ENCODE measurements at places on chromosomes 3 and 15. TPM values are rescaled to one million over a fixed set of nuclear protein-coding genes. Genes with fewer than 3 reads are reported as not detected.

The ARL6 gene
- total RNA-seq = 7.1 TPM

The ARHGAP11A gene
- total RNA-seq = 93.0 TPM

The STOML1 gene
- total RNA-seq = 5.0 TPM

- no peak for DNase-seq
Observed at GRCh38 chr3:34724916-34725499, 914.3 kb upstream of the ARPP21 start.

- no peak for DNase-seq
Observed at GRCh38 chr3:6250167-6250566, 610.7 kb upstream of the GRM7 start.

DNA sequence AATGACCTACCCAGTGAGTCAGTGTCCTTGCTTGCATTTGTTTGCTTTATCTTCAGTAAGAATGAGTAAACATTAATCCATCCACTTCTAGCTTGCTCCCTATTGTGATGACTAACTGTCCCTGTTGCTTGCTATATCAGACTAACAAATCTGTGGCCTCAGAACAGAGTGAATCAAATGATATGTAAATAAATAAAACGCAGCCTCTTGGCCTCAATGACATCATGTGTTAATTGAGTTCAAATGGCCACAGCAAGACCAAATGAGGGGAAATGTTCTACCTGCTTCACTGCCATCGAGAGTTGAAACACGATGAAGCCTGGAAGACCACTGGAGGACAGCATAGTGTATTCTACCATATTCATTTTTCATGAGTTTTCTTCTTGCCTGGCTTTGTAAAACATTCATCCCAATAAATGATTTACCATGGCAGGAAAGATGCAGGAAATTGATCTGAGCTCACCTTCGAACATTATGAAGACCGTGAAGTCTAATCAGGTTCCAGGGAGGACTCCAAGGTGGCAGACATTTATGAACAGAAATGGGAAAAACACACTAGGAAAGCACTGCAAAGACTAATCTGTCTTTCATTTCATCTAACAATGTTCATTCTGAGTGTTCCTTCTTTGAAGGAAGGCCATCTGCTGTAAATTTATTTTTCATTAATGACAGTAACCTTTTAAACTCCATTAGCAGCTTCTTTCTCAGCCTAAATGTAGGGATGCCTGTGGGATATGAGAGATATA, 1144.5 kb downstream of the TUSC7 start:
- DNase-seq = no peak

GRCh38 chr3:152720951-152721718, 113.8 kb upstream of the P2RY1 start:
- DNase-seq = no peak

- DNase-seq = no peak
Observed at GRCh38 chr3:40801284-40801741, 276.6 kb downstream of the ZNF621 start.

DNA sequence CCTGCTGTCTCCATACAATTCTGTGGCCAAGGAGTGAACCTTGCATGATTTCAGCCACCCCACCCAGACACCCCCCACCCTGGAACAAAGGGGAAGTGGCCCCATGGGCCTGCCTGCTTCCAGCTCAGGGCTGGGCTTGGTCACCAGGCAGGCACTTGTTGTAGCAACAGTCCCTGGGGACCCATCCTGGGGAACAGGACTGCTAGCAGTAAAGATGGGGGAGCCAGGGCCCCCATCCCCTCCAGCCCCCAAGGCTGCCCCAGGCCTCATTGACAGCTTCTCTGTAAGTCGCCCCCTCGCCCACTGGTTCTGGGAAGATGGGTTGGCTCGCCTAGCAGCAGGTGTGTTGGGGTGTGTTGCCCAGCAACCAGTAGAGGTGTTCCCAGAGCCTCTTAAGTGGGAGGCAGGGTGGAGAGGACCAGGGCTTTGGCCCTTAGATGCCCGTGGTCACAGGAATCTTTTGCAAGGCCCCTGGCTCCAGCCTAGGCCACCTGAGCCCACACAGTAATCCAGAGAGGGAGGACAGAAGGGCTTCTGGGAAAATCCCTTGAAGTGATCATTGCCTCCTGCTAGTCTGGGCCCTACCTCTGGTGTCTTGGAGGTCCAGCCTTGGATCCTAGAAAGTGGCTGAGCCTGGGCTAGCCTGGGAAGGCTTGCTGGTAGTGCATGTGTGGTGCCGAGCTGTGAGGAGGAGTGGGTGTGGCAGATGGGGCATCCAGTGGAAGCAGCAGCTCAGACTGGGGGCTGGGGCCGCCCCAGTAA, 48.9 kb downstream of the CYP11A1 start:
- DNase-seq = no peak

GRCh38 chr3:62815981-62816380, 59.2 kb downstream of the CADPS start:
- no peak for DNase-seq

DNA sequence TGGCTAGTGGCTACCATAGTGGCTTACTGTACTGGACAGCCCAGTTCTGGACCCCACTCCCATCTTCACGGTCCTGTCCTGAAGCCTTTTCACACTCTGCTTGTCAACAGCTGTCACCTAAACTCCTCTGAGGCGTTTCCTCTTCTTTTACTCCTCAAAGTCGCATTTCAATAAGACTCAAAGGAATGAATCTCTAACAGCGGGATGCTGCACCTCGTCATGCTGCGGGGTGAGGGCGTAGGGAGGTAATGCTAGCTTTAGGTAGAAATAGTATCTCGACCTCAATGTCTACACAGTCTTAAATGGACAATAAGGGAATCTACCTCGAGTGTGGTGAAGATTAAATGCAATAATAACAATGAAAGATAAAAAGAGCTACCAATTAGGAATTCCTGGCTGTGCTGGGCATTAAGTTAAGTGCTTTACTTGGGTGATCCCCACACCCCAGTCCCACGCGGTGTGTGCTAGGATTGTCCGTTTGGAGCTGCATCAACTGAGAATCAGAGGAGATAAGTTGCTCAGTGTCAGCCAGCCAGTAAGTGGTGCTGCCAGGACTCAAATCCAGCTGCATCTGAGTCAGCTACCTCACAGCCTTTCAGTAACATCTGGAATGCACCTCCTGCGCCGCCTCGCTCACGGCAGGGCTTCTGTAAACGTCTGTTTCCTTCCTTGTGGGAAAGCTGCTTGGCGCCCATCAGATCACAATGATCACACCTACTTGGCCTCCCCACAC, 14.0 kb downstream of the PLA2G4D start:
- DNase-seq = no peak

DNA sequence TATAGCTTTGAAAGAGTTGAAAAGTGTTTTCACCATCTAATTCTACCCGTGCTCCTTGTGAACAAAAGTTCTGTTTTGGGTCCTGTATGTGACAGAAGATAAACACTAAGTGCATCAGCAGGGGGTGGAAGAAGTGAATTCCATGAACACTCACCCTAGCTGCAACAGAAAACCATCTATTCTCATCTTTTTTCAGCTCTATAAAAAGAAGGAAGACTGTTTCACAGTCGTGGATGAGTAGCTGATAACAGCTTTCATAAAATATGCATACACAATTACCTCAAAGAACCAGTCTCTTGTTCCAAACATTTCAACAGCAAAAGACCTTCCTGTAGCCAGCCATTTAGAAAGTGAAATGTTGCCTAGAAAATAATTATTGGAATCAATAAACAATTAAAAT, 281.7 kb upstream of the RASGRP1 start:
- DNase-seq = no peak

- no peak for DNase-seq
Observed at GRCh38 chr3:54857343-54857742, 70.5 kb downstream of the LRTM1 start.

DNA sequence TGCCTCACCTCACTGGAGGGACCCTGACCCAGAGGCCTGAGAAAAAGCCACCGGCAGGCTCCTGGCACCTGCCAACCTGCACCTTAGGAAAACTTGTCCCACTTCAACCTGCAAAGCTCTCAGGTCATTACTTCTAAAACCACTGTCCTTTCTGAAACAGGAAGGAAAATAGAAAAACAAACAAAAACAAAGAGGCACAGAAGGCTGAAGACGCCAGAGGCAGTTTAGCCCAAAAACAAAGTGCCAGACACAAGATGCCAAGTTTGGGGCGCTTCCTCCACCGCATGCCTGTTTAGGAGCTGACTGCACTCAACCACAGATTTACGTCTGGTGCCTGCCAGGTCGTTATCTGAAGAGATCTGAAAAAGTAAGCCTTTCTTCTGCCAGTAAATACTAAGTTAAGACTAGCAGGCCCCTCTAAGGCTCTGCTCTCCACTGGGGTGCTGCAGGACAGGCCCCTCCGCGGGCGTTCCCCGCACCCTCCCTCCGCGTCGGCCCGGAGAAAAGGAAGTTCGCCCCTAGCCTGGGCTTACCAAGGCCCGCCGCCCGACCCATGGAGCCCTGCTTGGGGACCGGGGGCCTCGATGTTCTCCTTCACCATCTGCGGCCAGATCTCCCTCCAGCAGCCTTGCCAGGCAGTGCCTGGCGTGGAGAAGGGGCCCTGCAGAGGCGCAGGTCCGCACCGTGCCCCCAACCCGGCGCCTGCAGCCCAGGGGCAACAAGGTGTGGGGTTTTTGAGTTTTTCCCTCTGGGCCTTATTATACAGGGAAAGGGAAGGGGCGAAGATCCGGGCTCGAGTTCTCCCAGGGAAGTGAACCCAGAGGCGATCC, 1.3 kb downstream of the GOLGA8A start:
- DNase-seq = peak; percentile 13

DNA sequence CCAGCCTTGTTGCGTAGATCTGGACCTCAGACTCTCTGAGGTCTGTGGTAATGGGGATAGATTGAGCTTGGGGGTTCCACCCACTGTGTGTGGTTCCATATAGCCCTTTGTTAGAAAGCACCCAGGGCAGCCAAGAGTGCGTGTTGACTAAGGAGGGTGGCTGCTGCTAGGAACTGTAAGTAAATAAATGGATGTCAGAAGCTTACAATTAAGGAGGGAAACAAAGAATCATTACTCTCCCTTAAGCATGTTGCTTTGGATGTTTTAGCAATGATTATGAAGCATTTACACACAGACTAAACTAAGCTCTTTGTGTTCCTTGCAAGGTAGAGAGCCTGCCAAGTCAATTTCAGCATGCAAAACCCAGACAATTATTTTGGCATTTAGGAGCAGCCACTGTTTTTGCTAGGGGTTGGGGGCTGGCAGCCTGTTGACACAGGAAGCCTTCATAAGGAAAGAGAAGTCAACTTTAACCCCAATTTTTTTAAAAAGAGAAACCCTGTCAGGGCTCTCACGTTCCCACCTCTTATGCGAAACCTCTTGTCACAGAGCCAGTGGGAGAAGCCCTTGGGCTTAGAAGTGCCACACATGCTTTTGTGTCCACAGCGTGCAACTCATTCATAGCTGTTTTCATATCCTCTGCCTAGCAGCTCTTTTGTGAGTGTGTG, 127.8 kb downstream of the CMSS1 start:
- no peak for DNase-seq

- DNase-seq = no peak
Observed at GRCh38 chr15:32721596-32721995, 3.8 kb downstream of the GREM1 start.

DNA sequence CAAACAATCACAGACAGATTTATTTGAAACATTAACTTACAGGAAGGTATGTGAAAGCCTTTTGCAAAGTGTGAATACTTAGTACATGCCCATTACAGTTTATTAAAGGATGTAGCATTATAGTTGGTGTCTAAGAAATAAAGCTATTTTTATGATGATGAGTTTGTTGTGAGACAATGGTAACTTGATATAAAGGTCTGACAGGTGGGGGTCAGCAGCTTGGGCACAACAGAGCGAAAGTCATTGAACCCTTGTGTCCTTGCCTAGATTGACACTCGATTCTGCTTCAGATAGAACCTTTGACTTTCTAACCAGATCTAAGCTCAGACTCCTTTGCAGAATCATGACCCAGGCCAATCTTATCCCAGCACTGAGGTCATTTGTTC, 777.9 kb downstream of the NTRK3 start:
- no peak for DNase-seq

DNA sequence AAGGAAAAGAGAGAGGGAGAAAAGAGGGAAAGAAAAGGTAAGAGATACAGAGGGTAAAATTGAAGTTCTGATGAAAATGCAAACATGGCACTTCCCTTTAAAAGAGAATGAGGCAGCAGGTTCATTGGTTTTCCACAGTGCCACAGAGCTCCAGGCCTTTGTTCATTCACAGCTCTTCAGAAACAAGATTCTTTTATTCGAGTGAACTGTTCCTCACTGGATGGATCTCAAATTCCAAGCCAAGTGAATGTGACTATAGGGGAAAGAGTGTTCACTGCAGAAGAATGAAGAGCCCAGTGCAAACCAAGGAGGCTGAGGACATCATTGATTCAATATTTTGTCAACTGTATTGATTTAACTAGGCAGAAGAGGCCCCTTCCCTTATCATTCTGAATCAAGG, 280.3 kb upstream of the PROK2 start:
- no peak for DNase-seq

DNA sequence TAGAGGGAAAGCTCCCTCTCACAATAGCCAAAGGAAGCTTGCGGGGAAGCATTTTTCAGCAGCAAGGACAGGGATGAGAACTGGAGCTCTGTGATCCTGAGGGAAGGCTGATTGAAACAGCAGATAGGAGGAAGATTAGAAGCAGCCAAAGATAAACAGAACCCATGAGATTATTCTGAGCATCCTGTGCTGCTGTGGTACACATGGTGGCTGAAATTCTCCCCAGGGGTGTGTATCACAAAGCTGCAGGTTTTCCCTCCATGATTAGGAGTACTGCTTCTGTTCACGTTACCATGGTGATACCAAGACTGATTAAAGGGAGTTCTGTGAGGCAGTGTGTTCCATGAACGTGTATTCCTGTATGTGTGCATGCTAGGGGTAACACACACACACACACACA, 30.3 kb upstream of the PSMD6 start:
- DNase-seq = no peak

- no peak for DNase-seq
Observed at GRCh38 chr3:117443014-117443413, 733.4 kb downstream of the TUSC7 start.

GRCh38 chr3:186255703-186256331, 106.2 kb downstream of the DGKG start:
- DNase-seq = peak; percentile 67

- DNase-seq = no peak
Observed at GRCh38 chr15:41810651-41811431, 17.1 kb upstream of the JMJD7 start.

DNA sequence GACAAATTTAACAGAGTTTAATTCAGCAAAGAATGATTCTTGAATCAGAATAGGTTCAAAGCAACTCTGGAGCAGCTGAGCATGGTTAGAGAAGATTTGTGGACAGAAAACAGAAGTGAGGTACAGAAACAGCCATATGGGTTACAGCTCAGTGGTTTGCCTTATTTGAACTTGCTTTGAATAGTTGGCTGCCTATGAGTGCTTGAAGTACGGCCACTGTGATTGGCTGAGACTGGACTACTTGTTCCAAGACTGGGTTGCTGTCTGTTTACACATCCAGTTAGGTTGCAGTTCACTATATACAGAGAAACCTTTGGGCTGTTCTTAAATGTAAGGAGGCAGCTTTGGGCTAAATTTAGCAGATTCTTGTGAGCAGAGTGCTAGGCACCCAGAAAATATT, 79.4 kb upstream of the CADPS start:
- DNase-seq = no peak

Data from WTC11 (cell line).